NCI-H1930 (cell line): ENCODE measurements at places on chromosomes 11 and 22.

DNA sequence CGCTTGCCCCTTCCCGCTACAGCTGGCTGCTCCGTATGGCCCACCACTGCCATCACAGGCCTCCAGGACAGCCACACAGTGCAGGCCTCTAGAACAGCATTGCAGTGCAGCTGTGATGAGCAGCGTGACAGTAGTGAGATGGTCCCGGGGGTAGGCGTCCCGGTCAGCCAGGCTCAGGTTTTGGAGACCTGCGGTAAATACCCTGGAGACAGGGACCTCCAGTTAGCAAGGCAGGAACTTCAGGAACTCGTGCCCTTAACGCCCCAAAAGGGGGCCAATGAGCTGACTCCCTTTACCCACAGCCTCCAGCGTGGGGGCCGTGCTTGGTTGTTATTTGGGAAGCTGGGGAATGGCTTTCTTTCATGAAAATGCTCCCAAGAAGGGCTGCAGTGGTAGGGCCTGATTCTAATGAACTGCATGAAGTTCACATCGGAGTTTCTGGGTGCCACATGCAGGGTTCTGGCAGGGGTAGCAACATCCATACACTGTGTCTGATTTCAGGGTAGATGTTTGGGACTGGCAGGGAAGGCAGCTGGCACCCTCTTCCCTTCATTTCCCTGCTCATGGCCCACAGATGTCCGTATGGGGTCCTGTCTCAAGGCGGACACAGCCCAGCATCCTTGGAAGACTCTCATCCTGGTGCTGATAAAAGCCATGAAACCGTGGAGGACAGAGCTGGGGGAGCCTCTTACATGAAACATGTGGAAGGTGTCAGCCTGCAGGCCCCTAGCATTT, 440.5 kb downstream of the TBC1D22A start:
- no peak for DNase-seq

- DNase-seq, result no peak
Observed at GRCh38 chr11:106990331-106990730, 27.9 kb downstream of the GUCY1A2 start.

DNA sequence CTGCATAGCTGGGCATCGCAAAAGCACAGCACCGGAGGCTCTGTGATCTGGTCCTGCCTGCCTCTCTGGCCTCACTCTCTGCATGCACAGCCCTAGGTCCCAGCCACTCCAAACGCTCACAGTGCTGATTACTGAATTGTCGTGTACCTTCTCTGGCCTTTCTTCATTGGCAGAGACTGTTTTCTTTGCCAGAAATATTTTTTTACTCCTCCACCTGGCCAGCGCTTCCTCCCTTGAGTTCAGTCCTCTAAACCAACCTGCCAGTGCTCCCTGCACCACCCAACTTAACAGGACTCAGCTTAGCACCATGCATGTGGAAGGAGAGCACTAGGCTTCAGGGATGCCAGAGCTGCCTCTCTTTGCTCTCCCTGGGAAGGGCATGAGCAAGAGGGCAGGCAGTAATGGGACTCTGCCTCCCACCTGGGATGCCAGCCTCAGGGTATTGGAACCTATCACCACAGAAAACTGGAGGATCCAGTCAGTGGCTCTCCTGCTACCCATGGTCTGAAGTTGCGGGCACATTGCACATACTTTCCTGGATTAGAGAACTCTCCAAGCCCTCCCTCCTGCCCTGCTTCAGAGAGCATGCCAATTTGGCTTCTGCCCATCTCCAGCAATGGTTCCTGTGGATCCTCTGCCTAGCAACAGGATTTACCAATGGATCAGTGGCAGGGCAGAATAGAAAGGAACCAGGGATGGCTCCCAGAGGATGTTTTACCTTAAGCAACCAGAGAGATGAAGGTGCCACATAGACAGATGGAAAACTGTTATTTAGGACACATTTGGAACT, 37.0 kb upstream of the GNAZ start:
- no peak for DNase-seq

DNA sequence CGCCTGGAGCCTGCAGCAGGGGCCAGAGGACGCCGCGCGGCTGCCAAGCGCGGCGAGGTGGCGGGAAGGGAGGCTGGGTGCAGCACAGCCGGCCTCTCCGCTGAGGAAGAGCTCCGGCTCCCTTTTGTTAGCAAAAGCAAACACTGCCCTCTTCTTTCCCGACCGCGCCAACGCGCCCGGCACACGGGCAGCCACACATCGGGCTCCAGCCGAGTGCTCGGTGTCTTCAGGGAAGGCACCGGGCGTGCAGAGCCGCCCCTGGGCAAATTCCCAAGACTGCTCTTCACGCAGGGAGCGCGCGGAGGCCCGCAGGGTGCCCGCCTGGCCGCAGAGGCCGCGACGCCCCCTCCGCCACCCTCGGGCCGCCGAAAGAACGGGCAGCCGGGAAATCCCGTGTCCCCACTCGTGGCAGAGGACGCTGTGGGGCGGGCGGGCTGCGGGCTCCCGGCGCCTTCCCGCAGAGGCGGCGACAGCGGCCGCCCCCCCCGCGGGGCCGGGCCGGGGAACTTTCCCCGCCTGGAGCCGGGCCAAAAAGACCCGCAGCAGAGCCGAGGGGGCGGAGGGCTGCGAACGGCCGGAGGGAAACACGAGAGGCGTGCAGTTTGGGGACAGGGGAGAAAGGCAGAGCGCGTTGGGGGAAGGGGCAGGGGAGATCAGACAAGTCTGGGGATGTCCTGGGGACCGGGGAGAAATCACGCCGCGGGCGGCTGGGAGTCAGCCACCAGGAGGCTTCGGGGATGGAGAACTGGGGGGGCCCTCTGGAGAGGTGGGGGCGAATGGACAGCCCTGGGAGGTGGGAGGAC, 931 bp downstream of the CADM1 start:
- DNase-seq, result peak; percentile 50

DNA sequence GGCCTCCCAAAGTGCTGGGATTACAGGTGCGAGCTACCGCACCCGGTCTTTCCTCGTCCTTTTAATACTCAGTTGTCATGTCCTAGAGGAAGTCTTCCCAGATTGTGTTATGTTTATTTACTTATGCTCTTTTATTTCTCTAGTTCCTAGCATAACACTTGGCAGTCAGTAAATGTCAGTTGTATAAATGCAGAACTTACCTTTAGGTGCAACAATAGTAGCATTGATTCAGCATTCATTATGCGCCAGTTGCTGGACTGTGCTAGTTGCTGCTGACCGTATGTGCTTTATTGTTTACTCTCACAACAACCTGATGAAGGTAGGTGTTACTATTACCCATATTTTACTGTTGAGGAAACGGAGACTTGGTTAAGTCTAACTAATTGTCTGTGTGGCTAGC, 20.8 kb downstream of the QSER1 start:
- DNase-seq, result no peak

GRCh38 chr11:112658431-112658878, 302.8 kb upstream of the NCAM1 start:
- DNase-seq, result no peak

DNA sequence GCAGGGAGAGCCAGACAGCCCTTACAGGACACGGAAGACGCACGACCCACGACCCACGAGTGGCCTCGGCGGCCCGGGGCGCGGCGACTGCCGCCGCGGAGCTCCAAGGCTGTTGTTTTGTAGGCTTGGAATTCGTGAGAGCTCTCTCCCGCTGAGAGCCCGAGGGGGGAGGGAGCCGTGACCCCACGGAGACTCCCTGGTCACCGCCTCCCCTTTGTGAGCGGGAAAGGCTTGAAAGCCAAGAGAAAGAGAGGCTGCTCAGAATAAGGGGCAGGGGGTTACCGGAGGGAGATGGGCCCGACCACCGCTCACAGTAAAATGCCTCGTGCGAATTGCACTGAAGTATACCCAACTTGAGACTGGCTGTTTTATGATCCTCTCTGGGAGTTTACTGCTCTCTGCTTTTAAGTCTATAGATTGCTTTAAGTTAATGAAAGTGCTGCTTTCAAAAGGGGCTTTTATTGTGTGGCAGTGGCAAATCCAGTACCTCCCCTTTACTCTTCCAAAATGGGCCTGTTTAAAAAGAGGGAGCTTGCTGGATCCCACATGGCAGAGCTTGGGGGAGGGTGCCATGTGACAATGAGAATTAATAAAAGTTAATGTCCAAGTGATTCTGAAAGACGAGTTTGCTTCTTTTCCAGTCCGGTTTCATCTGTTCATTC, 2.9 kb downstream of the PKNOX2 start:
- no peak for DNase-seq

GRCh38 chr11:17765356-17766072, 30.9 kb downstream of the KCNC1 start:
- DNase-seq, result no peak

- DNase-seq, result peak; percentile 85
Observed at GRCh38 chr11:83464160-83464944, 178.2 kb upstream of the CCDC90B start.

DNA sequence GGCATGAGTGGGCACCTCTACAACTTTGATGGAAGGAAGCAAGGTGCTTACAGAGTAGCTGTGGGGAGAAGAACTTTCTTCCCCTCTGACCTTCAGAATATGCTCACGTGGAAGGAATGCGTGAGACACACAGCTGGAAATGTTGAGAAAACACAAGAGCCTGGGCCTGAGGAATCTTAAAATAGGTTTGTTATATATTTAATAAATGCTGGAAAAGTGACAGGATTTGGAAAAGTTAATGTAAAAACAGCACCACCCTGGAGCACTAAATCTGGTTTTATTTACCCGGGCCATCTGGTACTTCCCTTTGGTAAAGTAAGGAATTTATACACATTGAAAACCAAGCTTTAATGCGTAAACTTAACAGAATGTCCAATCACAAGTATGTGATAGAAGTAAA, 14.0 kb upstream of the AMPD3 start:
- DNase-seq, result no peak

GRCh38 chr11:108967571-108967970, 302.7 kb downstream of the DDX10 start:
- no peak for DNase-seq

DNA sequence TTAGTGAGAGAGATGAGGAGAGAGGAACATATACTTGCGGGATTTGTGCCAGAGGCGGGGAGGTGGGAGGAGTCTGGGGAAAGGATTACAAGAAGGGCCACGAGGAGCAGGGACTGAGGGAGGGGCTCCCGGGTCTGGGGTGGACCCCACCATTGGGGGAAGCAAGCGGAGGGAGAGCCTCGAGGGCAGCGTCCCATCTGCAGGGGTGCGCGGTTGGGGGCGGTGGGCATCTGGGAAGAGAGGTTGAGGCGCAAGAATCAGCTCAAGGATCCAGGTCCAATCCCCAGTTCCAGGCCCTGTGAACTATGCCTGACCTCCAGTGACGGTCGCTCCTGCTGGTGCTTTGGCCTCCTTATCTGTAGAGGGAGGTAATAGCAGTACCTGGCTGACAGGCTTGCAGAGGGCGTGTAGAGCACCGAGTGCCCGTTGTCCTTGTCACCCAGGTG, 38.0 kb downstream of the ADAMTS15 start:
- no peak for DNase-seq

DNA sequence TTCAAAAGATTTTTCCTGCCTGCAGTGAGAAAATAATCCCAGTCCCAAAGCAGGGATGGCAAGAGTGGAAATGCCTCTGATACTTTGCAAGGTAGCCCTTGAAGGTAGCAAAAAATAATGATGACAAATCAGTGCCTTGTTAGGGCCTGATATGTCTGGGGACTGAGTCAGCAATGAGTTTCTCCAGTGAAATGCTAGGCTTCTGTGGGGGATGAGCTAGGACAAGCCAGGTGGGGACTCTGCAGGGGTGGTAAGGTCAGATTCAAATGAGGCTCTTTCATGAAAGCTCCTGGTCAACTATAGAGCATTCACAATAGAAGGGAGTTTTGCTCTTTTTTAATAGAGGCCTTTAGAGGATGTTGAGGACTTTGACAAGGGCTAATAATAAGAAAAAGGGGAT, 77.7 kb downstream of the ME3 start:
- no peak for DNase-seq

- no peak for DNase-seq
Observed at GRCh38 chr22:22418163-22418549, 90.4 kb downstream of the ZNF280B start.

- DNase-seq, result no peak
Observed at GRCh38 chr11:126061707-126062678, 673 bp downstream of the CDON start.

GRCh38 chr11:66800720-66801428, 42.4 kb upstream of the RCE1 start:
- no peak for DNase-seq

DNA sequence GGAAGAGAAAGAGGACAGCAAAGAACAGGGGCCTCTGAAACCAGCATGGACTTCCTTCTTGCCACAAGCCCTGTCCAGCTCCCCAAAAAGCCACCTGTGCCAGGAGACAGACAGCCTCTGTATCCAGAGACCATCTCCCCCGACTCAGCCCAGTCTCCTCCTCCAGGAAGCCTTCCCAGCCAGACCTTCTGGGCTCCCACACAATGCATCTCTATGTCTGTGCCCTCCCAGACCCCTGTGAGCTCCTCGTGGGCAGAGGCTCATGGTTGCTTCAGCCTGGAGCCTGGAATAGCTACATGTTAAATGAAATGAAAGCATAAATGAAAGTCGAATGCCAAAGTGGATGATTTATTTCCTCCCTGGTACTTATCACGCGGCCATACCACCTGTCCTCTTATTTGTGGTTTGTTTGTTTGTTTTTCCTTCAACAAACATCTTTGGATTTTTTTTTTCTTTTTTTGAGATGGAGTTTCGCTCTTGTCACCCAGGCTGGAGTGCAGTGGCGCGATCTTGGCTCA, 7.3 kb upstream of the ARAP1 start:
- DNase-seq, result no peak

DNA sequence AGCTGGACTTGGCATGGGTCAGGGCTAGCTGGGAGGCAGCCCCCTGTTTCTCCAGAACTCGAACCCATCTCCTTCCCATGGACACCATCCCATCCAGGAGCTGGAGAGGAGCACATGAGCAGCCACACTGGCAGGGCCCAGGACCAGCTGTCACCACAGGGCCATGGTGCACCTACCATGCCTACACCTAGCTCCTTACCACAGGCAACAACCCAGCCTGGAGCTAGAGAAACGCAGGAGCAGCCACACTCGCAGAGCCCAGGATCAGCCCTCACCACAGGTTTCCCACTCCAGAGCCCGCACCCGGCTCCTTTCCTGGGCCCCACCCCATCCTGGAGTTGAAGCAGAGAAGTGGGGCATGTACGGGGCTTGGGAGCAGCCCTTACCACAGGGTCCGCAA, 50.2 kb downstream of the GAB4 start:
- DNase-seq, result no peak

GRCh38 chr11:118886681-118887111, 3.0 kb downstream of the CXCR5 start:
- DNase-seq, result no peak

GRCh38 chr11:72736452-72737069, 15.6 kb downstream of the ARAP1 start:
- DNase-seq, result no peak

DNA sequence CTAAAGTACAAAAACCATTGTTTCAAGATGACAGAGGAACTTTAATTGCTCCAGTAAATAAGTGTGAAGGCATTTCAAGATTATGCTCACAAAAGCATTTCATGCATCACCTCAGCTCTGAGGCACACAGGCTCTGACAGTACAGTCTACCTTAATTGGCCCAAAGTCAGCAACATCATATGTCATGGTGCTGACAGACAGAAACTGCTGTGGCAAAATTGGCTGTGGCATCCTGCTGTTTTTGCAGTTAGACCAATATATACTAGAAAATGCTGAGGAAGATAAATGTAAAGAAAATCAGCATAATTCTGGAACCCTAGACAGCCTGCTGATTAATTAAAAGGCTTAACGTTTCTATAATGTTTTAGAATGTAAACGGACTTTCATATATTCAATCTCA, 34.9 kb upstream of the PPP2R1B start:
- DNase-seq, result no peak
